ENCODE measurements at places on chromosomes 2 and 18.

DNA sequence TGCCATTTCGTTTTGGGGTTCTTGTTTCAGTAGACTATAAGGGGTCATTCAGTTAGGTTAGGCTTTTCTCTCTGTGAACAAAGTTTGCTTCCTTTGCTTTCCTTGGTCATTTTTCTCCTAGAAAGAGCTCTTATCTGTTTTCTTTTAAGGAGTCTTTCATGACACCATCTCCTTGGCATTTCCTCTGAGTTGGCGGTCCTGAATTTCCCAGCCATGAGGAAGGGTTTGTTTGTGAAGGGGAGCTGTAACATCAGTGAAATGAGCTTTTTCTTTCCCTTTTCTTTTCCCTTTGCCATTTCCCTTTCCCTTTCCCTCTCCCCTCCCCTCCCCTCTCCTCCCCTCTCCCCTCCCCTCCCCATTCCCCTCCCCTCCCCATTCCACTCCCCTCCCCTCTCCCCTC lies 61.7 kb downstream of the MAP4K4 start:
- DNase-seq, result peak; percentile 81

DNA sequence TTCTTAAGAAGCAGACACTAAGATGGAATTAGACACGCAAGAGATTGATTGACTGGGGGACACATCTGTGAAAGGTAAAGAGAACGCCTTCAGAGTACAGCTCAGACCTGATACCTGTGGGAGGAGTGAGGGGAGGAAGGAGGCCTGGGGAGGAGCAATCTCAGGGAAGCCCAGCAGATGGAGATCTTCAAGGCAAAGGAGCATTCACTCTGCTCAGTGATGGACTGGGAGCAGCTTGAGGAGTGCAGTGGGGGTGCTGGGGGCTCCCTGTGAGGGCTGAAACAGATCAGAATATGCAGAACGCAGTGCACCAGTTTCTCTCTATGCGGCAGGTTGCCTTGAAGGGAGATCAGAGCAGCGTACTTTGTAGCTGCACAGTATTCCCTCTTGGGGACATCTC lies 103.7 kb upstream of the ATP8B1 start:
- DNase-seq, result peak; percentile 80

GRCh38 chr18:56269958-56270357 lies 368.4 kb downstream of the TXNL1 start:
- DNase-seq, result no peak

DNA sequence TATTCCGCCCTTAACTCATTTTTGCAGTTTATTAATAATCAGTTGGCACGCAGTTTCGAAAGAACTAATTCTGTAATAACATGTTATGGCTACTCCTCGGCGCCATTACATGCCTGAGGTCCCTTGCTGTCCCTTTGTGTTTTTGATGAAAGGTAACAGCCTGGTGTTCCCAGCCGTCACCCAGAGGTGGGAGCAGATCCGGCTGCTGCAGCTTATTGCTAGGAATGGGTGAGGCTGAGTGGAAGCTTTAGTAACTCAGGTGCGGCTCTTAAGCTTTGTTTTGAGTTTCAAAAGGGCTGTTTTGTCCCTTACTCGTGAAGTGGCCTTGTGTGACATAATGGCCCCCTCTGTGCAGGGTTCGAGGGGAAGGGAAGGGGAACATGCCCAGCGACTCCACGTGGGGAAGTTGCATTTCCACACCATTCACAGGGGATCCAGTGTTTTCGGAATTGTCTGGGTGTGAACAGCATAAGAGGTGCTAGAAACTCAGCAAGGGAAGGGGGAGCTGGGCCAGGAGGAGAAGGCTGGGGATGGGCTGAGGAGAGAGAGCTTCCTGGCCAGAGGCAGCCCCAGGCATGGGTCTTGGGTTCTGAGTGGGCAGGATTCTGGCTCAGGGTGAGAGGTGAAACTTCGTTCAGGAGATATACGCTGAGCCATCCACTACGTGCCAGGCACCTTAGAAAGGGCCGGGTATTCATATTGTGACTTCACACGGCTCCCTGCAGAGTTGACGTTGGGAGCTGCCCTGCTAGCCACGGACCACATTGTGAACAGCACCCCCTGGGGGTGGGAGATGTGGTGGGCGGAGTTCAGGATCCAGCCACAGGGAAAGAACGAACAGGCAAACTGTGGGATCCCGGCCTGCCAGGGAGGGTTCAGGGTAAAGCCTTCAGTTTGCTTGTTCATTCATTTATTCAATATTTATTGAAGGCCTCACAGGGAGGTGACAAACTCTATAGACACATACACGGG lies 84.4 kb downstream of the TGOLN2 start:
- peak; percentile 53 for DNase-seq

DNA sequence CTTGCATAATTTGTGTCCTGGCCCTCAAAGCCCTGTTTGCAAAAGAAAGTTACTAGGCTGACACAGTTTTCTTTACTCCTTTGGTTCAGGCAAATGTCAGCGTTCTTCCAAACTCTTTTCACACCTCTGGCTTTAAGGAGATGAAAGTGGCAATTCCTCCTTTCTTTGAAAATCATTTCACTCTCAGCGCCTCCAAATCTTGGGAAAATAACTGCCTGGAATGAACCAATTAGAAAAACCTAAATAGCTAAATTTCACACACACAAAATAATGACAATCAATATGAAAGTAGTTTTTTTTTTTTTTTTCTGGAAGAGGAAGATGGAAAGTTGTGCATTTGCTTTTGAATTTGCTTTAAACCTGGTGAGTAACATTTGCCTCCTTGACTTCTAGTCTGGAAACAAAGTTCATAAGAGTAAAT lies 1.7 kb downstream of the MEIS1 start:
- DNase-seq, result no peak

DNA sequence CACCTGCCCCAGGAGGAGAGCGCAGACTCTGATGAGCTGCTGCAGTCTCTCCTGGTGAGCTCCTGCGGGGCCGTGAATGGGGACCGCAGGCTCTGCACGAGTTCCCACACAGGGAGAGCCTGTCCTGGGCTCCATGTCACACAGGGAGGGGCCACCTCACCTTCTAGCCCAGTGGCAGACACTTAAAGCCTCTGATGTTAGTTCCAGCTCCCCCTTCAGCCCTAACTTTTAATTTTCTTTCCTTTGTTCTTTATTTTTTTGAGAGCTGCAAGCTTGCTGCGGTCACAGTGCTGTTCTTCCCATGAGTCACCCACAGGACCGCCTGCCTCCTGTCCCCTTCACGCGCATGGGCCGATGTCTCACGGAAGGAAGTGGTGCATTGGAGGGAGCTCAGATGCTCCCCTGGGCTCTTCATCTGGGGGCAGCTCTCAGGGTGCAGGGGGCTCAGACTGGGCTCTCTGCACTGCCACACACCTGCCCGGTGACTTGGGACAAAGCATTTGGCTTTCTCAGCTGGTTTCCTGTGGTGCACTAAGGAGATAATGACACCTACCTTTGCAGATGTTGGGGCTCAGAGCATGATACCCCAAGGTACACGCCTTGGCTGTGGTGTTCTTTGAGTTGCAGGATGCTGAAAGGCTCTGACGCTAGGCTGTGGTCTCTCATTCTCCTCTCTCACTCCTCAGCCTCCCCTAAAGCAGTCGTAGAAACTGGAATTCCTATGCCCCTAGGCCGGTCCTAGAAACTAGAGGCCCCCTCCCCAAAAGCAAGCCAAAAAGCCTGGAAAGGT lies 37.2 kb upstream of the PXDN start:
- DNase-seq, result no peak

DNA sequence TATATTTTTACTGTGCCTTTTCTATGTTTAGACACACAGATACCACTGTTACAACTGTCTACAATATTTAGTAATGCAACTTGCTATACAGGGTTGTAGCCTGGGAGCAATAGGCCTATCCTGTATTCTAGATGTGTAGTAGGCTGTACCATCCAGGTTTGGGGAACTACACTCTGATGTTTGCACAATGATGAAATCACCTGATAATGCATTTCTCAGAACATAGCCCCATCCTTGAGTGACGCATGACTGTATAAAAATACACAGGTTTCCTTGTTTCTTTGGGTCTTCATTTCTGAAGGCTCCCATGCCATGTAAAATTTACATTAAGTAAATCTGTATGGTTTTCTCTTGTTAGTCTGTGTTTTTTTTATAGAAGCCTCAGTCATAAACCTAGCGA lies 270.9 kb upstream of the SKOR2 start:
- no peak for DNase-seq

- DNase-seq, result no peak
Measured at GRCh38 chr18:53952700-53953099, 271.8 kb downstream of the MBD2 start.

DNA sequence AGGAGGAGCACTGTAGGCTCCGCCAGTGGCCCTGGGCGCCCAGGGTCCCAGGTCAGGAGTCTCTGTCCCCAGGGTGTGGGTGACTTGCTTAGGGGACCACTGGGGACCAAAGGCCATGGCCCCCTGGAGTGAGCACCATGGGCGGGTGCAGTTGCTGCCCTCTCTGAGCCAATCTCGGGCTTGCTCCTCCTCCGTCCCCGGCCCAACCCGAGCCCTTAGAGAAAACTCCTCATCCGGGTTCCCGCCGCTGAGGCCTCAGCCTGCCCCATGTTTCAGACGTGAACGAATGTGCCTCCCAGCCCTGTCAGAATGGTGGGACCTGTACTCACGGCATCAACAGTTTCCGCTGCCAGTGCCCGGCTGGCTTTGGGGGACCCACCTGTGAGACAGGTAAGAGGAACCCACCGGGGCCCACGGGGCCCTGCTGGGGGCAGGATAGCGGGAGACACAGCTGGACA lies 38.6 kb downstream of the SNED1 start:
- DNase-seq, result no peak

GRCh38 chr2:78980152-78980465 lies 45.4 kb upstream of the REG3G start:
- no peak for DNase-seq

GRCh38 chr18:69978732-69979715 lies 31.4 kb upstream of the CD226 start:
- no peak for DNase-seq

- peak; percentile 60 for DNase-seq
Measured at GRCh38 chr2:167509586-167509985, 621.3 kb downstream of the XIRP2 start.

DNA sequence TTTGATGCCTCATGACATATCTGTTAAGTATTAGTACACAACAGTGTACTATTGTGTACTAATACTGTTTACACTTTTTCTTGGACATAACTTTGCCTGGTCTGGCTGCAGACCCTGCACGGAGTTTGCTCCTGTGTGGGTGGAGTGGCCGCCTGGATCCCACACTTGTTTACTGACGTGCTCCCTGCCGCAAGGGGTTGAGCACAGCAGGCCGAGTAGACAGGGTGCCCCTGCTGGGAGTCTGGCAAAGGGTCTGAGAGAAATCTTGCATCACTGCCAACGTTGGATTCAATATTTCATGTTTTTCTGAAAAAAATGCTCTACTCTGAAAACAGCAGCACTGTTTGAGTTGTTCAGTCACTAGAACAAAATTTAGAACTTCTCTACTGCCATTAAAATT lies 59.0 kb downstream of the PDK1 start:
- DNase-seq, result no peak

GRCh38 chr2:109382951-109383350 lies 230.8 kb downstream of the SEPTIN10 start:
- peak; percentile 73 for DNase-seq

GRCh38 chr2:25105336-25106085 lies 62.9 kb downstream of the POMC start:
- peak; percentile 50 for DNase-seq

GRCh38 chr2:199607914-199608313 lies 150.2 kb upstream of the SATB2 start:
- no peak for DNase-seq

DNA sequence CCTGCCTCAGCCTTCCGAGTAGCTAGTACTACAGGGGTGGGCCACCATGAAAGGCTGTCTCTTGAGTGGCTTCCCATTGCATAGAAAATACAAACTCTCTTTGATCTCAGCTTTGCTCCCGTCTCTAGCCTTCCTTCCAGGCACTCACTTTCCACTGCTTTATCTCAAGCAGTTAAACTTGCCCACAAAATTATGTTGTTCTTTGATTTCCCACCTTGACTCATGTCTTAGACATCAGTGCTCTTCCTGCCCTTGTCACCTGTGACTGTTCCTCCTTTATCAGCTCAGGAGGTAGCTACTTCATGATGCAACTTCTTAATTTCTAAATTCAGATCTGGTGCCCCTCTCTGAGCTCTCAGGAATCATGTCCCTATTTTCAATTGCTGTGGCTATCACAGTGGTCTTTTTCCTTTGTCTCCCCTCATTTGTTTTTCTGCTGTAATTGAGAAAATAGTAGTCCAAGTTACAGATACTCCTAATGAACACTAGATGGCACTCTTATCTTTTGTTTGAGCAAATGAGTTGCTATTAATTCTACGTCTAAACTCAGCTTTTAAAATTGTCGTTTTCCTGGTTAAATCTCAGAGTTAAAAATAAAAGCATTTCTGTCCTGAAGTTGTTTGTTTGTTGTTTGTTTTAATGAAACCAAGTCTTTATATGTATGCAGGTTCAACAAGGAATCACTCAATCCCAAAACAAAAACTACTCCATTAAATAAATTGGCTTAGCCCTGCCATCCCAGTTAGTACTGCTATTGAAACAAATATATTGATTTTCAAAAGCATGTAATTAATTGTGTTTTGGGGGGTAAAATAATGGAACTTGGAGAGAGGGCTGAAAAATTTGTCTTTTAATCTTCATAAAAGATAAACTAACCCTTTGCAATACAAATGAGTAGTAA lies 46.9 kb upstream of the GREB1L start:
- peak; percentile 55 for DNase-seq

GRCh38 chr18:7647500-7647899 lies 80.4 kb downstream of the PTPRM start:
- no peak for DNase-seq

GRCh38 chr18:68221111-68221724 lies 493.7 kb downstream of the TMX3 start:
- no peak for DNase-seq

DNA sequence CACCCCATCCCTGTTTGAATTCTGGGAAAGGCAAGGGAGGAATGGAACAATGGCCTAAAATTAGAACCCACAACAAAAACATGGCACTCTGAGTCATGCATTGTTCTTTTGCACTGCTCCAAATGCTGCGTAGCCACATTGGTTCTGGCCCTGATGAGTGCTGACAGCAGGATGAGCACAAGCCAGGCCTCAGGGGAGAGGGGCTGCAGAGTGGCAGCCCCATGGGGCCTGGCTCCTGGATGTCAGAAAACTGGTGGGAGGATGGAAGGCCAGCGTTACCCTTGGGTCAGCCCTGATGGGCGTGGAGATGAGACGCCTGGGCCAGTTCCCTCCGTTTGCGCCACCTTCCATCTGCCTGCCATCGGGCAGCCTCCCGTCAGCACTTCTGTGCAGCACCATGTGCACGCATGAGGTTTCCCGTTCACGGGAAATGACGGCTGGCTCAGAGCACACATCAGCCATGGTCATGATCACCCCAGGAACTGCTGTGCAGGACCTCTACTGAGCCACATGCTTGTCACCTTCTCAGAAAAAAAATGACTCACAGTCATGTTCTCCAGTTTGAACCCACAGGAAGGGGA lies 65.6 kb downstream of the CYP26B1 start:
- DNase-seq, result peak; percentile 51

GRCh38 chr2:56654936-56655335 lies 471.1 kb downstream of the CCDC85A start:
- peak; percentile 22 for DNase-seq
